Heart right ventricle (tissue), 16 donors: ENCODE measurements at places on chromosomes 6 and 20.

GRCh38 chr20:3092611-3093379 lies 8.3 kb upstream of the AVP start:
- DNase-seq: no peak

GRCh38 chr6:11989386-11989785 lies 22.7 kb upstream of the HIVEP1 start:
- no peak for DNase-seq

GRCh38 chr6:24016857-24017256 lies 109.2 kb upstream of the NRSN1 start:
- no peak for DNase-seq

DNA sequence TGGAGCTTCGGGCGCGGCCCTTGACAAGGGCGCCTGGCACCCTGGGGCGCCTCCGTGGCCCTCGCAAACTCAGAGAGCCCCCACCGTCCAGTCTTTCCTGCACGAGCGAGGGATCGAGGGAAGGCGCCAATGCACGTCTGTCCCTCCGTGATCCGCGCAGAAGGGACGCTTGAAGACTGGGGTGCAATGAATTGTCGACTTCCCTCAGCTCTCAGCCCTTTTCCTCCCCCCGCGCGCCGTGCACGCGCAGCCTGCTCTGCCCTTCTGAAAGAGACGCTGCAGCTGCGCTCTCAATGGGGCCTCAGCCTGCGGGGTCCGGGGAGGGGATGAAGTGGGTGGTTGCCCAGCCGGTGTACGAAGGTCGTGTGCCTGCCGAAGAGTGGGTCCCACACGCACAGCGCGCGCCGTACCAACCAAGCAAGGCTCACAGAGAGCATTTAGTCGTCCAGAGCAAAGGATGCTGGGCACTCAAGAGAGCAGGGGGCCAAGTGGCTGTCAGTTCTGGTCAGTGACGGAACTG lies 5.5 kb upstream of the SOX4 start:
- peak; percentile 61 for DNase-seq

- no peak for DNase-seq
Measured at GRCh38 chr20:6606651-6607050, 160.8 kb upstream of the BMP2 start.
